Hepatocyte (in vitro differentiated cells): ENCODE measurements at places on chromosomes 3 and 15. TPM values are rescaled to one million over a fixed set of nuclear protein-coding genes. Genes with fewer than 3 reads are reported as not detected.
A peak's percentile ranks its signal among the peaks of the same experiment; 100 is the strongest.

GRCh38 chr3:107837895-107838612 is 252.8 kb downstream of the CD47 start:
- H3K4me3 ChIP-seq: no peak overlapping the region
- no peak overlapping the region for H3K27ac ChIP-seq
- H3K4me1 ChIP-seq: peaks cover 5% of the 10 kb centered on the region
- no peaks in the 10 kb centered on the region for H3K27me3 ChIP-seq

GRCh38 chr15:79089890-79090486 is 592 bp downstream of the RASGRF1 start:
- no peak overlapping the region for H3K4me3 ChIP-seq
- H3K4me1 ChIP-seq: peaks cover 20% of the 10 kb centered on the region
- H3K27me3 ChIP-seq: peaks cover 90% of the 10 kb centered on the region
- no peak overlapping the region for H3K27ac ChIP-seq

DNA sequence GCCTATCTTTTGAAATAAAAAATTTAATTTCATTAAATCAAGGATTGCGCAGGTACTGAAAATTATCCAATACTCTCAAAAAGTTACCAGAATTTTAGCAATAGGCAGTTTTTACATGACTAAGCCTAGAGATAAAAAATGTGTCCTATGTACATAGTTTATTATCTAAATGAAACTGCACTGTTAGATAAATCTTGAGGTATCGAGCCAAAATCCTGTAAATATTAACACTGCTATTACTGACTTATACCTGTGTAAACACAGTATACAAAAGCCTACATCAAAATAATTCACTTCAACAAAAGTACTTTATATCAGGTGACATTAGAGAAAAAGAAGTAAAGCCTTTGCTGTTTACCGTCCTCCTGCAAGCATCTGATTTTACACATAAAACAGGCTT is 60.7 kb downstream of the TASOR start:
- H3K4me3 ChIP-seq: no peak overlapping the region
- no peaks in the 10 kb centered on the region for H3K27me3 ChIP-seq
- H3K36me3 ChIP-seq: peaks cover 3% of the 10 kb centered on the region
- peaks cover 6% of the 10 kb centered on the region for H3K4me1 ChIP-seq

DNA sequence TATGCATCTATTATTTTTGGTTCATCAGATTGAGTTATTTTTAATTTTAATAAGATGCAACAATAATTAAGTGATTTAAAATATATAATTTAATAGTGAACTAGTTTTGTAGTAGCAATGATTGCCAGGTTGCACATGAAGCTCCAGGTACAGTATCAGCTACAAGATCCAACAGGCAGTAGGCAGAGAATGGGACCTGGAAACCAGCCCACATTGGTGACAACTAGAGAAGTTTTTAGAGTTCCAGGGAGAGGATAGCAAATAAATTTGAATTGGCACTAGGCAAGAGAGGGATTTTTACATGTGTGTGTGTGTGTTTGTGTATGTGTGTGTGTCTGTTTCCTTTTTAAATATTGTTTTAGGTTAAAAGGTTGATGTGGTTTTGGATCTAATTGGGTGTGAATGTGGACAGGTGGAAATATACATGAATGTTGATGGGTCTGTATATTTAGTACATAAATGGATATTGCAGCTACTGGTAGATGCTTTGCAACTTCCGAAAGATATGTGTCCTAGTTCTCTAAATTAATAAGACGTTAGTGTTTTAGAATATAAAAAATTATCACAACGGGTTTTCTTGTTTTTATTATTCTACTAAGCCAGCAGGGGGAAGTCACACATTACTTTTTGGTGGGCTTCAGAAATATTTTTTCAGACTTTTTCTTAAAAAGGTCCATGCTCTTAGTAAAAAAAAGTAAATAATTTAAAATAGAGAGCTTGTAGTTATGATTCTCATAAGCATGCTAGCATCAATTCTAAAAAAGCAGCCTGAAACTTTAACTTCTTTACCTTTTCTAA is 110.1 kb upstream of the GBE1 start:
- H3K27ac ChIP-seq: no peak overlapping the region
- H3K4me1 ChIP-seq: no peaks in the 10 kb centered on the region
- peak; percentile 7 for DNase-seq

DNA sequence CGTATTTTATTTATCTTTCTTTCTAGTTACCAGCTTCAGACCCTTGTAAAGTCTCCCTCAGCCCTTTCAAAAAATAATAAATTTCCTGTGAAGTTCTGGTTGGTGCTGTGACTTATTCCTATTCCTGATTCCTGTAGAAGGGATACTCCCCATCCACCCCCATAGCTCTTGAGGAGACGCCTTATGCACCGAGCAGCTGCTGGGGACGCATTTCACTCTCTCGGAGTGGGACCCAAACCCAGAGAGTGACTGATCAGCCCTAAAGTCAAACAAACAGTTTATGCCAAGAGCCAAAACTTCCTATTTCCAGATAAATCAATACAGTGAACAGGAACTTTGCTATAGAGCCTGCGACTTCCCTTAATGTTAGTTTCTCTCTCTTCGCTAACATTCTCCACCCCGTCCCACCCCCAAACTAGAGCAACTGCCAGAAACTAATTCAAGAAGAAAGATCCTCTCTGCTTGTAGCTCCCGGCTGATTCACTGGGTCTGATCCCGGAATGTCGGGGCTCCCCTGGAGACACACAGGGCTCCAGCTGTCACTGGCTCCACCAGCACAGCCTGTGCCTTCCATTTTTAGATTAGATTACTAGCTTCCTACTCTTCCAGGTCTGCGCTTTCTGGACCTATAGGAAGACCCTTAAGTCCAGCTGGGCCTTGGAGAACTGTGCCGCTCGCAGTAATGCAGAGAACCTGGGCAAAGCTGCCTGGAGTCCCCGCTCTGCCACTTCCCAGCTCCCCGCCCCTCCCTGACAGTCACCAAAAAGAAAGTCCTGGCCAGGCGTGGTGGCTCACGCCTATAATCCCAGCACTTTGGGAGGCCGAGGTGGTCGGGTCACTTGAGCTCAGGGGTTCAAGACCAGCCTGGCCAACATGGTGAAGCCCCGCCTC is 45.2 kb downstream of the KLHL25 start:
- H3K4me1 ChIP-seq: peaks cover 3% of the 10 kb centered on the region
- no peak overlapping the region for H3K4me3 ChIP-seq
- H3K27me3 ChIP-seq: no peaks in the 10 kb centered on the region
- DNase-seq: no peak
- H3K36me3 ChIP-seq: no peaks in the 10 kb centered on the region

DNA sequence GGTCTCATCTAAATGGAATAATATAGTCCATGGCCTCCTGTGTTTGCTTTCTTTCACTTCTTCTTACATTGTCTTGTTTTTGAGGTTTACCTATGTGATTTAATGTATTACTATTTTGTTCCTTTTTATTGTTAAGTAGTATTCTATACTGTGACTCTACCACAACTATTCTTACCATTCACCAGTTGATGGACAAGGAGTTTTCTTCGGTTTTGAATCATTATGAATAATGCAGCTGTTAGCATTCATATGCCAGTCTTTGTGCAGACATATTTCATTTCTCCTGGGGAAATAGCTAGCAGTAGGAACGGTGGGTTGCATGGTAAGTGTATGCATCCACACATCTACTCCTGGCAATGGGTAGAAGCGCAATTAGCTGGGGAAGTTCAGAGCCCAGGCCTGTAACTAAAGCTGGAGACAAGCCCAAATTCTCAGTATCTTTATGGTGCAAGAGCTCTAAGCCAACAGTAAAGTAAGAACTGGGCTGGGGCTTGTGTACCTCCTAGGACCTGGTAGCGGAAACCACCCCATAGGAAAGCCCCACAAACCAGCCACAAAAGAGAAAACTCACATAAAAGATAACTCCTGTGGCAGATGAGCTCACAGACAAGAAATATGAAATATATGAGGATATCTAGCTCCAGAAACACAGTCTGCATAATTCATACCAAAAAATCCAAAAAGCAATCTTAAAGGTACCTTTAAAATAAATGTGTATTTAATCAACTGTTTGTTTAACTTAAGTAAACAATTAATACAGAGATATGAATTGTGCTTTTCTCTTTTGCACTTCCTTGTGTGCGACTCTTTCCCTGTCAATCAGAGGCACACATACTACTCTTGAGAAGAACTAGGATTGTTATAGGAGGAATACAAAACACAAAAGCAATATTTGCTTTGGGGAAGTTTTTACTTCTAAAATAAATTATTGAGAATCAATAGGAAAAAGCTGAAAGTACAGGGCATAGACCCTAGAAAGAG is 2.7 kb upstream of the CSTA start:
- H3K4me1 ChIP-seq: no peaks in the 10 kb centered on the region
- H3K36me3 ChIP-seq: no peaks in the 10 kb centered on the region
- DNase-seq: no peak
- H3K27me3 ChIP-seq: no peaks in the 10 kb centered on the region
- no peak overlapping the region for H3K27ac ChIP-seq

GRCh38 chr15:64373360-64373759 is 7.9 kb downstream of the PCLAF start:
- H3K27me3 ChIP-seq: no peaks in the 10 kb centered on the region
- no peaks in the 10 kb centered on the region for H3K36me3 ChIP-seq
- H3K27ac ChIP-seq: no peak overlapping the region
- no peaks in the 10 kb centered on the region for H3K4me1 ChIP-seq

DNA sequence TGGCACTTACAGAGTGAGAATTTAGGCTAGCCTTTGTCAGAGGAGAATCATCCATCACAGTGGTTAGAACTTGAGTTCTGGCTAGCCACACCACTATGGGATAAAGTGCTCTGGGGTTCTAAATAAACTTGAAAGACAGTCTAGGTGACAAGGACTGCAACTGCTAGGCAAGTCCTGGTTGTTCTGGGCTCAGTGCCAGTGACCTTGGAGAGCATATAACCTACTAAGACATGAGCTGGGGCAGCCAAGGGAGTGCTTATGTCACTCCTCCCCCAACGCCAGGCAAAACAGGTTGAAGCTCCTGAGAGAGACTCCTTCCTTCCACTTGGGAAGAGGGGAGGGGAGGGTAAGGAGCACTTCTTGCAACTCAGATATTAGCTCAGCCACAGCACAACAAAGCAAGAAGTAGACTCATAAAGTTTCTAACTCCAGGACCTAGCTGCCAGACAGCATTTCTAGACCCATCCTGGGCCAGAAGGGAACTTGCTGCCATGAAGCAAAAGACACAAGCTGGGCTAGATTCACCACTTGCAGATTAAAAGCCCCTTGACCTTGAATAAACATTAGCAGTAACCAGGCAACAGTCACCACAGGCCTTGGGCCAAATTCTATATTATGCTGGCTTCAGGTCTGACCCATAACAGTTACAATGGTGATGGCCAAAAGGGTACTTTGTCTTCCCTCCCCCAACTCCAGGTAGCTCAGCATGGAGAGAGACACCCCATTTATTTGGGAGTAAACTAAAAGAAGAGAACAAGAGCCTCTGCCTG is 963.7 kb downstream of the PLOD2 start:
- peak; percentile 14 for DNase-seq
- H3K4me3 ChIP-seq: no peak overlapping the region
- H3K27me3 ChIP-seq: no peaks in the 10 kb centered on the region
- H3K36me3 ChIP-seq: no peaks in the 10 kb centered on the region
- no peaks in the 10 kb centered on the region for H3K4me1 ChIP-seq

DNA sequence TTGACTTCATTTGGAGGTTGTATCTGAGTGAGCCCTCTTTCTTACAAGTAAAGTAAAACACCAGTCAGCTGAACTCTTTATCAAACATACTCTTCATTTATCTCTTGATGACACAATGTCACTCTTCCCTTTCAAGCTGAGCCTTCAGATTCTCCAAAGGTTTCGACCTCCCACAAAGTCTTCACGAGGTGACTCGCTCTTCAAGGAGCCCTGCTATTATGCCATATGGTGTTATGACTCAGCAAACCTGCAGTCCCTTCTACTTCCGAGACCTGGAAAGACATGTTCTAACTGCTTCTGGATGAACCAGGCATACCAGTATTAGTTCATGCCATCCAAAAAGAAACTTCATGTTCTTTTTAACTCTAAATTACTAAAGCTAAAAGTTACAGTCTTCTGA is 23.1 kb downstream of the AADAC start:
- H3K4me3 ChIP-seq: no peak overlapping the region
- H3K27ac ChIP-seq: no peak overlapping the region
- DNase-seq: peak; percentile 66
- no peaks in the 10 kb centered on the region for H3K4me1 ChIP-seq
- no peaks in the 10 kb centered on the region for H3K36me3 ChIP-seq

The P3H2 gene
- total RNA-seq: 14.5 and 29.7 TPM in 2 replicates

- DNase-seq: no peak
- H3K36me3 ChIP-seq: no peaks in the 10 kb centered on the region
- no peaks in the 10 kb centered on the region for H3K4me1 ChIP-seq
- no peaks in the 10 kb centered on the region for H3K27me3 ChIP-seq
These were observed 84.0 kb upstream of the OSBPL11 start for GRCh38 chr3:125679258-125679657.

DNA sequence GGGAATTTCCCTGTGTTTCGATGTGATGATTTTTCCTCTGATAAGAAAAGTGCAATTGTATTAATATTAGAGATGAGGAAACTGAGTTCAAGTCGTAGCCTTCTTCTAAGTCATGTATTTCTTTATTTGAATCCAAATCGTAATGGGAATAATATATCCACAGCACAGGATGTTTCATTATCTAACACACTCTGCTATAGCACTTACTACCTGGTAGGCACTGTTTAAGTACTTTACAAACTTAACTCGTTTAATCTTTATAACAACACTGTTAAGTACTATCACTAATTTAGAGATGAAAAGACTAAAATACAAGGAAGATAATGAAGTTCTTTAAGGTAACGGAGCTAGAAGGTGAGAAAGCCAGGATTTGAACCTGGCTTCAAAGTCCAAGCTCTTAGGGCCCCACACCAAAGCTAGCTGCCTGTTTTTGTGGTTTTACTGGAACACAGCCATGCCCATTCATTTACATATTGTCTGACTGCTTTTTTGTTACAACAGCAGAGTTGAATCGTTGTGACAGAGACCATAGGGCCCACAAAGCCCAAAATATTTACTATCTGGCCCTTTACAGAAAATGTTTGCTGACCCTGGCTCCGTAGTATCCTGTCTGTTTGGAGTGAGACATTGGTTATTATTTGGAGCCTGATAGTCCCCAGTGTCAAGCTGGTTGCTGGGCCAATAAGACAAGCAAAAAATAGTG is 9.6 kb upstream of the ATP13A3 start:
- H3K27me3 ChIP-seq: no peaks in the 10 kb centered on the region
- no peak for DNase-seq
- no peaks in the 10 kb centered on the region for H3K36me3 ChIP-seq
- no peak overlapping the region for H3K4me3 ChIP-seq
